ENCODE measurements at places on chromosomes 11 and 22.

DNA sequence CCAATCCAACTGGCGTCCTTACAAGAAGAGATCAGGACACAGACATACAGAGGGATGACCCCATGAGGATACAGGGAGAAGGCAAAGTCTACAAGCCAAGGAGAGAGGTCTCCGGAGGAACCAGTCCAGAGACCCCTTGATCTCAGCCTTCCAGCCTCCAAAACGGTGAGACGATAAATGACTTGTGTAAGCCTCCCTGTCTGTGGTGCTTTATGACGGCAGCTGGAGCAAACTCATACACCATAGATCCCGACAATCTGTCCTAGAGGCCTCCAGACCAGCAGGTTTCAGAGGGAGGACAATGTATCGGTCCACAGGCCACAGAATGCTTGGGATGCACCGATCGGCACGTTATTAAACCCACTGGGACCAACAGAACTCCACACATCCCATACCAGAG lies 383.3 kb downstream of the SHANK2 start:
- no peak for DNase-seq

DNA sequence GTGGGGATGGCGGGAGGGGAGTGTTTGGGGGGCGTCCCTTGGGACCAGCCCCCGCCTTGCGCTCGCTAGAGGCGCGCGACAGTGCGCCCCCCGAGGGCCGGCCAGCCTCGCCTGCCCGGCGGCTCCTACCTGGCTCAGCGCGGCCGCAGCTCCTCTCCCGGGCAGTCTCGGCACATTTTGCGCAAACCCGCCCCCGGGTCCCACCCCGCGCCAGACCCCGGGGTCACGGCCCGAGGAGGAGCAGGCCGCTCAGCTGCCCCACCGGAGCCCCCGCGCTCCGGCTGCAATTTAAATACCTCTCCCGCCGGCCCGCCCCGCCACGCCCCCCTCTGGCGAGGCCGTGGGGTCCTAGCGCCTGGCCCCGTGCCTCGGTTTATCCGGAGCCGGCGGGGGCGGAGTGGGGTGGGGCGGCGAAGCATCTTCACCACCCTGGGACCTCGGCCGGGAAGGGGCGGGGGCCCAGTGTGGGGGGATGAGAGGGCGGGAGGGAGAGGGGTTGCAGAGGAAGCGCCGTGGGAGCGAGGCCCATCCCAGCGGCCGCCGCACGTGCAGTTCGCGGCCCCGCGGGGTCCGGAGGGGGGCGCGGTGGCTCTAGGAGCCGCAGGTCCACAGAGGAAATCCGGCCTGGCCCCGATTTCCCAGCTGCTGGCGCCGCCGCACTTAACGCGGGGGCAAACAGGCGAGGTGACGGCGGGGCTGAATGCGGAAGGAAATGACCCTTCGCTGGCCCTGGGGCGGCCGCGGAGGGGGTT lies at the start of gene LRRC32:
Gene LRRC32, minus strand, starts transcription at position 263 of the 752 bp plus-strand sequence. CDS start 4,793 bp downstream, outside the sequence.
- peak; percentile 51 for DNase-seq

- DNase-seq = peak; percentile 38
Measured at GRCh38 chr22:24758164-24758799, 16.2 kb downstream of the PIWIL3 start.

DNA sequence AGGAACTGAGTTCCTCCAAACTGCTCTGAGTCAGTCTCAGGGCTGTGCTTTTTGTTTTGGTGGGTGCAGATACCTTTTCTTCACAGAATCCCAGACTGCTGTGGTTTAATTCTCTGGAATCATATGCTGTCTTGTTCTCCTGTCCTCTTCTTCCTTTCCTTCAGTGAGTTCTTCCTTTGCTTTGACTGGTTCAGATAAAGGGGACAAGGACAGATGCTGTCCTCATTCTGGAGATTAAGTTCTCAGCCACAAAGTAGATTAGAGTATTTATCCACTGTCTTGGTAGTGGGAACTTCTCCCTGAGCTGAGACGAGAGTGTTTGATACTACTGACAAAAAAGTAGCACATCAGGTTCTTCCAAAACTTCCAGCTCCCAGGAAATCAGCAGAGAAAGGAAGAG lies 13.3 kb downstream of the ZDHHC5 start:
- DNase-seq = no peak

DNA sequence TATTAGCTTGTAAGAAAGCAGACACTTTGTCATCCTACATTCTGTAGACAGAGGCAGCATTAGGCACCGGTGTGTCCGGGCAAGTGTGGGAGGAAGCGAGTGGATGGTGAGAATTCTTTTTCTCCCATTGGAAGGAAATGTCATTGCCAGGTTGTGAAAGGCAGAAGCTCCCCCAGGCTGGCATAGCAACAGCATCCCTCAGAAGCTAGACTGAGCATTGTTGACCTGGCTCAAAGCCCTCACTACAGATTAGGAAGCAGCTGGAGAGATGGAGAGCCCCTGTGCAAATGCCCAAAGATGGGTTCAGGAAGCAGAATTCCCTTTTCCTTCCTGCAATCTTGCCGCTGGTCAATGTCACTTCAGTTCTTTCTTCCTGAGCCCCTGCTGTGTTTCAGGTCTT lies 1299.3 kb downstream of the TBC1D22A start:
- DNase-seq = no peak

DNA sequence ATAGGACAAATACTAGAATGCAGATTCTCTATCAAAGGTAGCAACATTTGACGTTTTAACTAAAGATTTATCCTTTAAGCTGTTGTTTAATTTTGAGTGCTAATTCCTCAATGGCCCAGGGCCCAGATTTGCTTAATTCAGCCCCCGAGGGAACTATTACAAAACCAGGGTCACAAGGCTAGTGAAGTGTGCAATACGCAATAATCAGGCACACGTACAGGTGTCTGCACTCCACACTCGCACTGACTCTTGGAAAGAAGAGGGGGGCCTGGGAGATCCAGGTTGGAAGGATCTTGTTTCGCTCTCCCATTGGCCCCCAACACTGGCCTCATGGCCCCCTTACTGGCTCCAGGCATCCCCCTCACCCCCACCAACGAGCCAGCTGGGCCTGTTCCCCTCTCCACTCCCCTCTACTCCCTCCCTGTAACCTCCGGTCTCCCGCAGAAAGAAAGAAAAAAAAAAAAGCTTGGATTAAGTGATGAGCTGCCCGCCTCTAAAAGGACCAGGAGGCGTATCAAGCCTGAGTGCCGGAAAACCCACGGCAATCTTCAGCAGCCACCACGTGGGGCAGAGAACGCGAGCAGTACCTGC lies 2.2 kb upstream of the KIRREL3 start:
- DNase-seq = no peak

GRCh38 chr11:117083011-117083935 lies 15.0 kb downstream of the SIK3 start:
- no peak for DNase-seq

- DNase-seq = no peak
Measured at GRCh38 chr22:24589518-24590030, 3.3 kb downstream of the LRRC75B start.

GRCh38 chr22:28032861-28033260 lies 113.8 kb upstream of the PITPNB start:
- no peak for DNase-seq

DNA sequence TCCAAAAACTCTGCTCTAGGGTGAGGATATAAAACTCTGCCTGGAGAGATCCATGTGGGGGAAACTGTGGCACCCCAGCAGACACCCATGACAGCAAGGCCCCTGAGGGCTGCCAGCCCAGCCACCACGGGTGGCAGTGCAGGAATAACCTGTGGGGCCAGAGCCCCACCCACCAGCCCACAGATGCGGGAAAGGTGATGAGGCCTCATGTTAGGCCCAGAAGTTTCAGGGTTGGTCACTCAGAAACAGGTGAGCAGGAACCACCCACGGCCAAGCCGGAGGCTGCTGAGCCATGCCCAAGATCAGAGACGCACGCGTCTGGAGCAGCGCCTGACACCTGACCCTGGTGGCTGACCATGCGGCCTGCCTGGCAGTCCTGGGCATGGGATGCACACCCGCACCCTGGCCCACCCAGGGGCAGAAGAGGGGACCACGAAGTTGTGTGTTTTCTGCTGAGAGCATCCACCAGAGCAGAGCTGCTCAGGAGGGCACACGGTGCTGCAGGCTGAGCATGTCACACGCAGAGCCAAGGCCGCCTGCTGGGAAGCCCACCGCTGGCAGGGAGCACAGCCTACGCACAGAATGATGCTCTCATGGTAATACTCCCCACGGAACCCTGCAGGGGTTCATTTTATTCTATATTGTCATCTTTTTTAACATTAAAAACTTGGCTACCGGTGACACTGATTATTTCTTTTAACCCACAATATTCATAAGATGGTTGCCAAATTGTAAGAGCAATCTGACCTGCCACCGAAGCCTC lies 41.2 kb downstream of the DUSP8 start:
- no peak for DNase-seq

- no peak for DNase-seq
Measured at GRCh38 chr11:14288189-14288935, 70.6 kb downstream of the RRAS2 start.

All from right lung (tissue), 10 donors.